ENCODE measurements at places on chromosomes 16 and 17.
A peak's percentile ranks its signal among the peaks of the same experiment; 100 is the strongest.

- peak; percentile 65 for DNase-seq
Observed at GRCh38 chr17:48510761-48511604, 19.8 kb downstream of the HOXB1 start.

- DNase-seq, result no peak
Observed at GRCh38 chr16:47571049-47571448, 109.9 kb downstream of the PHKB start.

DNA sequence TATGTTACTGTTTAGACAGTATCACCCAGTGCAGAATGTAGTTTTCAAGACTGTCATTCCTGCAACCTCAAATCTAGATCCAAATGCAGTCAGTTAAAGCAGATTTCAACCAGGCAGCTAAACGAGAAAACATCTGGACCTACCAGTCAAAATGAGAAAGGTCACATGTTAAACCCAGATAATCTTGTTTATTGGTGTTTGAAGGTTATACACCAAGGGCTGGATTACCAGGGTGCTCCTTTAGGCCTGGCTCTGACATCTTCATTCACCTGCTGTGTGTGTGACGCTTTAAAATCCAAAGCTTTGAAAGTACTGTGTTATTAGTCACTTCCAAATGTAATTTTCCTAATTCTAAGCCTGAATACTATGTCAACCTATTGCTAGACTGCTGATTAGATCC, 54.9 kb downstream of the IKZF3 start:
- no peak for DNase-seq

DNA sequence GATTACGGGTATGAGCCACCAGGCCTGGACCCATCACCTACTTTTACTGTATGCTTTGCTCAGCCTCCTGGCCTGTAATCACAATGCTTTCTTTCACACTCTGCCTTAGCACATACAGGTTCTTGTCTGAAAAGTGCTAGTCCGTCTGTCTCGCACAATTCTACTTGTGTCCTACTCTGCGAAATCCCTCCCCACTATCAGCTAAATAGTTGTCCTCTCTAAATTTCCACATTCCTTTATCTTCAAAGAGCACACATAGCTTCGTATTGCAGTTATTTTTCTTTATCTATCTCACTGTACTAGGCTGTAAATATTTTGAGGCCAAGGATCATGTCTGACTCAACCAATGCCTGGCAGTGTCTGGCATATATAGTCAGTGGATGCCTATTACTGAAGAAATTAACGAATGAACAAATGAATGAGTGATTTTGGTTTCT, 38.5 kb upstream of the ETV4 start:
- no peak for DNase-seq

GRCh38 chr17:29933379-29933778, 3.4 kb upstream of the SSH2 start:
- DNase-seq, result no peak

DNA sequence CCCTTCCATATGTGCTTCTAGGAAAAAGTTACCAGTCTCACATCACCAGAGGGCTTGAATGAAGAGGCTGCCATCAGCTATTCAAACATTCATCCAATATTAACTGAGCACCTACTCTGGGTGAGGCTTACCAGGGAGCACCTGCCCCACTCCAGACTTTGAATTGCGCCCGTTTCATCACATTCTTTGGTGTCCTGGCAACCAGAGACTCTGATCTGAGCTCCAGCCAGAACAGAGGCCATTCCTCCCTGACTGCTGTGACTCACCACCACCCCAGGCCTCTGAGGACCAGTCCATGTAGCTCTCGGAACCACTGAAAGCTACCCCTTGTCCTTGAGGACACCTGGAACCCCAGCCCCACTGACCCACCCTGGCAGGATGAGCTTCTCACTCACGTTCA, at the start of gene C16orf96:
Gene C16orf96, plus strand, starts transcription at position 229 of the 400 bp plus-strand sequence. Its CDS starts 150 bp downstream, at position 379.
- no peak for DNase-seq

DNA sequence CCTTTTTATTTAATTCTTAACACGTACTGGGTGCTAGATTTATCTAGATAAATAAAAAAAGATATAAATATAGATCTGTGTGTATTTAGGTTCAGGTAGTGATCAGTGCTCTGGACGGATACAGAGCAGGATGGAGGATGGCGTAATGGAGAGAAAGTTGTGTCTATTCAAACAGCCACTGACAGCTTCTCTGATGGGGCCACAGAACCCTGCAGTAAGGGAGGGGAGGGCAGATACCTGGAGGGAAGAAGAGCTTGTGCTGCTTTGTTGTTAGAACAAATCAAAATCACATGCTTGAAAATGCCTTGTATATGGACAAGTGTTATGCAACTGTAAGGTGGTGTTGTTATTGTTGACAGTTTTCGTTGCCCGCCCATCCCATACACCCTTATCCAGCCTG, 170.2 kb downstream of the UTP18 start:
- DNase-seq, result peak; percentile 45

- DNase-seq, result no peak
Observed at GRCh38 chr16:46896314-46896968, 12.3 kb downstream of the GPT2 start.

DNA sequence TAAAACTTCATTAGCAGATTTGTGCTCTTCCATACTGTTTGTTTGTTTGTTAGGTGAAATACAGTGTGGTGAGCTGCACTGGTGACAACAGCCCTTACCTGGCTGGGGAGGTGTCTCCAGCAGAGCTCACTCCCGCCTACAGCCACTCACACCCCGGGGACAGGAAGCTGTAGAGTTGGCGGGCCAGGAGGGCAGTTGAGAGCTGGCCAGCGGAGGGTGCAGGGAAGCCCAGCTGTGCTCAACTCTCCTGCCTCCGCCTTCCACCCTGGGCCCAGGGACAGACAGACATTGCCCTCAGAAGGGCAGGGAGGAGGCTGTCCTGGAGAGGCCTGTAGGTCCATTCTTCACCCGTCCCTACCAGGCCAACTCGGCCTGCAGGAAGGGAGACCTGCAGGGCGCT, 48.6 kb upstream of the PVALEF start:
- no peak for DNase-seq

GRCh38 chr16:1159325-1159972, 6.5 kb downstream of the CACNA1H start:
- DNase-seq, result no peak

- DNase-seq, result no peak
Observed at GRCh38 chr17:77628035-77628434, 330.5 kb upstream of the TNRC6C start.

- no peak for DNase-seq
Observed at GRCh38 chr17:76546556-76547182, 6.8 kb downstream of the PRCD start.

GRCh38 chr17:8163978-8164814, 1.4 kb upstream of the VAMP2 start:
- peak; percentile 86 for DNase-seq

DNA sequence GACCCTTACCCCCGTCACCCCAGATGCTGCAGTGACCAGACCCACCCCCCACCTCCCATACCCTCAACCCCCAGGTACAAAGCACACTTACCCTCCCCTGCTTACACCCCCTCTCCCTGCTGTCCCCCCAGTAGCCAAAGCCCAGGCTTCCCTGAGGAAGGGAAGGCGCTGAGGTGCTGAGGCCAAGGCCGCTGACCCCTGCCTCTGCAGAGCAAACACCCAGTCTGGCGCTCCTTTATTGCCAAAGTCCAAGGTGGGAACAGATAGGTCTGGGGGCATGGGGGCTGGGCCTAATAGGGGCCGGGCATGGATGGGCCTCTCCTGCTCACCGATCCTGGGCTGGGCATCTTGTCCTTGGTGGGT, 683 bp downstream of the LCAT start:
- no peak for DNase-seq

- DNase-seq, result no peak
Observed at GRCh38 chr17:59401725-59402124, 70.3 kb downstream of the YPEL2 start.

DNA sequence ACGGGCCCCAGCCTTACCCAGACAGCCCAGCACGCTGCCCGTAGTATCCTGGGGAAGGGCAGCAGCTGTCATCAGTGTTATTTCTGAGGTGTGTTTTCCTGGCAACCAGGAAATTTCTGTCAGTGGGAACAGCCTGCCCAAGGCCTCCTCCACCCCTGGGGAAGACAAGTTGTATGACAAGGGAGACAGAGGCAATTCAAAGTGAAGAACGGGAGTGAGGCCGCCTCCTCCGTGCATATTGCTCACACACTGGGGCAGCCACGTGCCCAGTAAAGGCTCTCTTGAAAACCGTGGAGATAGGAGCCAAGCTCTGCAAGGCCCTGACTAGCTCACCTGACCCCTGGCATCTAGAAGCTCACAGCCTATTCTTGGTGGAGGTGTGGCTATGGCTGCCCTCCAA, 57.6 kb downstream of the RAI1 start:
- no peak for DNase-seq

DNA sequence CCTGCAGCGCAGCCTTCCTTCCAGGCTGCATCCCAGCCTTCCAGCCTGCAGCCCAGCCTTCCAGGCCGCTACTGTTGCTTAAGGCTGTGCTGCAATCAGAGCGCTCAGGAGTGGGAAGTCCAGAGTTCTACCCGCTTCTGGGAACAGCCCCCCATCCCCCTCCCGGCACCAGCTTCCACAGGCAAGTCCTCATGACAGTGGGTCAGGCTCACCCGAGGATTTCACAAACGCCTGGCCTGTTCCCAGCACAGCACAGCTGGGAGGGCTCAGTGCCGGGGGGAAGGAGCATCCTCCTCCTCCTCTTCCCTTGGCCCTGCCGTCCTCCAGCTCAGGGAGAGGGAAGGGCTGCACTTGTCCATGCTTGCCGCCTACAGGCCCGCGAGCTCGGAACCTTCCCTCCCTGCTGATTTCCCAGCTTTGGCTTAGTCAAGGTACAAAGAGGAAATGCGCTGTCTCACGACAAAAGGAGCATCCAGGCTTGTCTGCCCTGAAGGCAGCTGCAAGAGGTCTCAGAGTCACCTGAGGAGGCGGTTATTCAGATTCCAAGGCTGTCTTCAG, 8.3 kb downstream of the SOCS3 start:
- no peak for DNase-seq

- no peak for DNase-seq
Observed at GRCh38 chr17:32958418-32958817, 30.5 kb downstream of the TMEM98 start.

GRCh38 chr16:25210758-25211157, 6.0 kb upstream of the AQP8 start:
- DNase-seq, result no peak

- no peak for DNase-seq
Observed at GRCh38 chr17:55717432-55717831, 5.2 kb downstream of the TMEM100 start.

GRCh38 chr16:24822542-24822941, 23.2 kb upstream of the SLC5A11 start:
- no peak for DNase-seq

DNA sequence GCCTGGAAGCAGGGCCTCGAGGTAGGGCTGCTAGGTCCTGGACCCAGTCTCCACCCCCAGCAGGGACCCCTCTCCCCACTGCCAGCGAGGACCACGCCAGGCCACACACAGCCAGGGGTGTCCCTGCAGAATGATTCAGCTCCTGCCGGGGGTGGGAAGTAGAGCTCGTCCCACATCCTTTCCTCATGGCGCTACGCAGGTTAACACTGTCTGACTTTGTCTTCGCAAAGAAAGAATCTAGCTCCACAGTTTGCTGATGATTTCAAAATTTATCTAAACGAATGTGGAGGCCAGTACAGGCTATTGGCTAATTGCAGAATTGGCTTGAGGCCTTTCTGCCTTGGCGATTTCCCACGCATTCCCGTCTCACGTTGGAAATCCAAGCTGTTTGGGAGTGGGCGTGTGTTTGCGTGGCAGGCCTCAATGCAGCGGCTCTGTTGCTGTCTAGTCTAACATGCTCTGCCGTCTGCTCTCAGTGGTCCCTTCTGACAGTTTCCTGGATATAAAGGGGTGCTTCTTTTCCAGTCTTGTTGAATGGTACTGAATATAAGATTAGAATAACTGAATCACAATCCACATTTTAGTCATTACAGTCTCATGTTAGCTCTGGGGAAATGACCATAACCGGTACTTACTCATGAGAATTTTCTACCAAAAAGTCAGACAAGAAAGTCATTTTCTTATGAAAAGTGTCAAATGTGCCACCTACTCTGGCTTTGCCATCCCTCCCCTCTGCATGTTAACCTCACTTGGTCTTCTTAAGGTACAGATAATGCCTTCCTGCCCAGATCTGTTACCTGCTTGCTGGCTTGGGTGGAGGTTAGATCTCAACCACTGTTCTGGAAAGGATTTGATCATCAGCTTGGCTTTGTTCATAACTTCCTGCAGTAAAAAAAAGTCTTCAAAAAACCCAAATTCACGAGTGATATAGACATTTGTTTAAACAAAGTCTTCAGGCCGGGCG, 252.4 kb downstream of the NTN1 start:
- DNase-seq, result no peak

DNA sequence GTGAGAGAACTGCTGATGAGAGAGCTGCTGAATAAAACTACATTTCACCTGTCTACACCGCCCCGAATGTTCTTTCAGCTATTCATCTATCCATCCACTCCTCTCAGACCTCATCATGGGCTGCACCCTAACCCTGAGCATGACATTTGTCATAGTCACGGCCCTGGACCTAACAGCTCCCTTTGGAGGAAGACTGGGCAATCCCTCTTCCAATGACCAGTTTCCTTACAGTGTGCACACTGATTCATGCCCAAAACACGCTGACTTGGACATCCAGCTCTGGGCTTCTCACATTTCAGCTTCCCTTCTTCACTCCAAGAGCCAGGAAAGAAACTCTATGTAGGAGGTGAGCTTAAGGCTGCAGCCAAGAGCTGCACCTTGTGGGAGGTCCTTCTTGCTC, 41.8 kb upstream of the ARL4D start:
- no peak for DNase-seq

GRCh38 chr16:17557480-17557879, 86.7 kb upstream of the XYLT1 start:
- DNase-seq, result no peak

DNA sequence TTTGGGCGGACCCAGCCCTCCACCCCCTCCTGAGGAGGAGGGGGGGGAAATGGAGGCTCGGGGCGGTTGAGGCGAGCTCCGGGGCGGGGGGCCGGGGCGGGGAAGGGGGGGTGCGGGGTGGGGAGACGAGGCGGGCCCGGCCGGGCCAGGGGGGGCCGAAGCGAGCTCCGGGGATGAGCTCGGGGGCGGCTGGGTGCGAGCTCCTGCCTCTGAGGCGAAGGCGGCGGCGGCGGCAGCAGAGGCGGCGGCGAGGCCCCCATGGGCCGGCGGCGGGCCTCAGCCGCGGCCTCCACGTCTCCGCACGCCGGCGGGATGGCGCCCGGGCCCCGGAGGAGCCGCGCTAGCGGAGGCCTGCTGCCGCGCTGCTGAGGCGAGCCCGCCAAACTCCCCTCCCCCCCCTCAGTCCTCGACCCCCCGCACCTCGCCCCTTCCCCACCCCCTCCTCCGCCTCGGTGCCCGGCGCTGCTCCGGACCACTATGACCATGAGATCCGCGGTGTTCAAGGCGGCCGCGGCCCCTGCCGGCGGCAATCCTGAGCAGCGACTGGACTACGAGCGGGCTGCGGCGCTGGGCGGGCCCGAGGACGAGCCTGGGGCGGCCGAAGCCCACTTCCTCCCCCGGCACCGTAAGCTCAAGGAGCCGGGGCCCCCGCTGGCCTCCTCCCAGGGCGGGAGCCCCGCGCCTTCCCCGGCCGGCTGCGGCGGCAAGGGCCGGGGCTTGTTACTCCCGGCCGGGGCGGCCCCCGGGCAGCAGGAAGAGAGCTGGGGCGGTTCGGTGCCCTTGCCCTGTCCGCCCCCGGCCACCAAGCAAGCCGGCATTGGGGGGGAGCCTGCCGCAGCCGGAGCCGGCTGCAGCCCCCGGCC, 596 bp downstream of the MSL1 start:
- peak; percentile 71 for DNase-seq
